Cerebellar nuclear complex (tissue), 1 donor: ENCODE measurements at places on chromosomes 16 and 17.

DNA sequence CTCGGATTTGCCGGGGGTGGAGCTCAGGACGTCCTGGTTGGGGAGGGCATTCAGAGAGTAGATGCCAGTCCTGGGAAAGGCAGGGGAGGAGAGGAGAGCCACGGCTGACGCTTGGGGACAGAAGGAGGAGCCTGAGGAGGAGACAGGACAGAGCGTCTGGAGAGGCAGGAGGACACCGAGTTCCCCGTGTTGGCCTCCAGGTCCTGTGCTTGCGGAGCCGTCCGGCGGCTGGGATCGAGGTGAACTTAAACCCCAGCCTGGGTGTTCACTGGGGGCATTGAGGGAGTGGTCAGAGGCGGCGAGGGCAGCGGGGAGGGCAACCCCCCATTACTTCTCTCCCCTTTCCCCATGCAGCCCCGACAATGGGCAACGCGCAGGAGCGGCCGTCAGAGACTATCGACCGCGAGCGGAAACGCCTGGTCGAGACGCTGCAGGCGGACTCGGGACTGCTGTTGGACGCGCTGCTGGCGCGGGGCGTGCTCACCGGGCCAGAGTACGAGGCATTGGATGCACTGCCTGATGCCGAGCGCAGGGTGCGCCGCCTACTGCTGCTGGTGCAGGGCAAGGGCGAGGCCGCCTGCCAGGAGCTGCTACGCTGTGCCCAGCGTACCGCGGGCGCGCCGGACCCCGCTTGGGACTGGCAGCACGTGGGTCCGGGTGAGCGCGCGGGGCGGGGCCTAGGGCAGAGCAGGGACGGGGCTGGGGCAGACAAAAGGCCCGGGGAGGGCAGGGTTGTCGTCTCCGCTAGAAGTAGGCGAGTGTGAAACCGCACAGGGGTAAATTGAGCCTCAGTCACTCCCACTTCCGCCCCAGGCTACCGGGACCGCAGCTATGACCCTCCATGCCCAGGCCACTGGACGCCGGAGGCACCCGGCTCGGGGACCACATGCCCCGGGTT is 3.7 kb downstream of the NOL3 start:
- peak; percentile 80 for DNase-seq

DNA sequence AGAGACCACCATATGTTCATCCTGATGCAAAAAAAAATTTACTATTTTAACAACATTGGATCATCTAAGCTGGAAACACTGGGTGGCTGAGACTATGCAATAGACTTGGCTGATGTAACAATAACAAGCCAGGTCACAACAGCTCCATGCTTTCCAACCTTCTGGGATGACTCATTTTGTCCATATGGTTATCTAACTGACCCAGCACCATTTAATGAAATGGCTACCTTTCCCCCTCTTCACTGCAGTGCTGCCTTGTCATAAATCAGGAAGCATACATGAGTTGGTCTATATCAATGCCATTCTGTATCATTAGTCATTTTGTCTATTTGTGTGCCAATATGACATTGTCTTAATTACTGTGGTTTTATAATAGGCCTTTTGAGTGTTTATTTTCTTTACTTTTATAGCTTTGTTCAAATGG is 217.6 kb upstream of the KCNJ16 start:
- no peak for DNase-seq

DNA sequence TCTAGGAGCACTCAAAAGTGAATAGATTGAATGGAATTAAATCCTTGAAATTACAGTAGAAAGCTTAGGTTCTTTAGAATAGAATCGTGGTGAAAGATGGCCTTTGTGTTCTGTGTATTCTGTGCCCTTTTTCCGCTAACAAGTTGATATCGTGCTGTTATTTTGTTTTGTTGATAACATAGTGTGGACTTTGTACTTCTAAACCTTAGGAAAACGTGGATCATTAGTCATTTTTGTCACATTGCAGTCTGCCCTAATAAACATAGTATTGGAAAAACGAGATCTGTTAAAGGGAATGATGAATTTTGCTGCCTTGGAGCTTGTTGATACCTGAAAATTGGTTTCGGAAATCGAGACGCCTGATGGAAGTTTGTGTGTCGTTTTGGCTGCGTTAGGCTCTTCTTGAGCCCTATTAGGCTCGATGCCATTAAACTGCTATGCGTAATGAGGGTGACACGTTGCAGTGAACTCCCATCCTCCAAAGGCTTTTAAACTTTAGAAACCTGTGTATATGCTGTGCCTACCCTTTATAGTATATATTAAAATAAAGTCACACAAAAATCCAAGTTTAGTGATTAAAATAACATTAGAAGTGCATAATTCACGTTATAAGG is 145.7 kb downstream of the PRKCA start:
- DNase-seq = no peak

DNA sequence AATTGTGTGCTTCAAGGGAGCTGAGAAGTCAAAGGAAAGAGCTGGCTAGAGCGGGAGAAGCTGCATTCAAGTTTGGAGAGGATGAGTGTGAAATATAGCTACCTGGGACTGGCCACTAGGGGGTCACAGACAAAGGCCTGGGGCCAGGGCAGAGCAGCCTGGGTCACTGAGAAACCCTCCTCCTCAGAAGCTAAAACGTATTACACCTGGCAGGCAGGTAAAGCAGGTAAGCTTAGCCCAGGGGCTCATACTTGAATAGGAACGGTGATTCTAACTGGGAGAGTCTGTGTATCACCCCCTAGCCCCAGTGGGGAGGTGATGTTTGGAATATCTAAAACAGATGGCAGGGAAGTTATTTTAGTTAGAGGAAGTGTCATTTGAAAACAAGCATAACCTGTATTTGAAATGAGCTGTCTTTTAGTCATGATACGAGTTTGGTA is 6.8 kb downstream of the KRT37 start:
- DNase-seq = no peak

DNA sequence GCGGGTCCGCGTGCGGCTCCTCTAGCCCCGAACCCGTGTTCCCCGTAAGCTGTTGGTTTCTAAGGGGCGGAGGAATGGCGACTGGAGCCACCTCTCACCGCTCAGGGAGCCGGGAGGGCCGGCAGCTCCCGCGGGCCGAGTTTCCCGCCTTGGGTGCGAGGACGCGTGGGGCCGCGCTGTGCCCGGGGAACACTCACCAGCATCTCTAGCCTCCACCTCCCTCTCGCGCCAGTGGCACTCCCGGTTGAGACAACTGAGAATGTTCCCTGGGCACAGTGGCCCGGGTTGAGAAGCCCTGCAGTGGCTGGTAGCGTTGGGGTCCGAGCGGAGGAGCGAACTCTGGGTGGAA is 560 bp downstream of the TELO2 start:
- no peak for DNase-seq

GRCh38 chr16:56125922-56126321 is 65.4 kb upstream of the GNAO1 start:
- no peak for DNase-seq

- DNase-seq = peak; percentile 25
These were observed 19.3 kb upstream of the NXPH3 start for GRCh38 chr17:49556223-49556943.

DNA sequence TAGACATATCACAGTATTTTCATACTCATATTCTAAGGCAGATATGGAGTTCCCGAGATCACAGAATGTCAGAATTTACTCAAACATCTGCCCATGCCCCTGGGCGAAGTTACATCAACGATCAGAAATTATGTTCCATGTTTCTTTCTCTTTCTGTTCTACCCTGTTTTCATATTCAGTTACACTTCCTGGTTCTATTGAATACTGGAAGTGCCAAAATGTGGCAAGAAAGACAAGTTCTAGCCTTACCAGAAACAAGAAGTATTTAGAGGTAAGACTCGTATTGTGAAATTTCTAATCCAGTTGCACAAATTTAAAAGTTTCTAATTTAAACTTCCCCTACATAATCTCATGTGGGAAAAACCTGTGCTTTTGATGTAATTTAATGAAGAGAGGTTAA is 36.1 kb downstream of the KCNJ2 start:
- DNase-seq = no peak

DNA sequence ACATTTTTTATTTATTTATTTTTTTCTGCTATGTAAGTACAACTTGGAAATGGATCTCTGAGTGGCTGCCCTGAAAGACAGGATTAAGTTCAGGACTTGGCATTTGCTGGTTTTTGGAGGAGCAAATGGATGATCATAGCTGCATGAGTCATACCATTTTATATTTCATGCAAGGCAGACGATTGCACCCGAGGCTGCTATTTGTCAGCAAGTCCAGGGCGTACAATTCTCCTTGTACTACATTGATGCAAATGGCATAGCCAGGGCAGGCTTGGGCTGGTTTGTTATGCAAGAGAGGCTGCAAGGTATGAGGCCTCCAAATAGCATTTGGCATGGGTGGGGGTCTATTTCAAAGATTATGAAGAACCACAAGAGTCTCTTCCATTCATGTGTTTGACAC is 81.2 kb upstream of the CACNG3 start:
- no peak for DNase-seq

- no peak for DNase-seq
These were observed 125.4 kb downstream of the MRTFB start for GRCh38 chr16:14196539-14196938.

DNA sequence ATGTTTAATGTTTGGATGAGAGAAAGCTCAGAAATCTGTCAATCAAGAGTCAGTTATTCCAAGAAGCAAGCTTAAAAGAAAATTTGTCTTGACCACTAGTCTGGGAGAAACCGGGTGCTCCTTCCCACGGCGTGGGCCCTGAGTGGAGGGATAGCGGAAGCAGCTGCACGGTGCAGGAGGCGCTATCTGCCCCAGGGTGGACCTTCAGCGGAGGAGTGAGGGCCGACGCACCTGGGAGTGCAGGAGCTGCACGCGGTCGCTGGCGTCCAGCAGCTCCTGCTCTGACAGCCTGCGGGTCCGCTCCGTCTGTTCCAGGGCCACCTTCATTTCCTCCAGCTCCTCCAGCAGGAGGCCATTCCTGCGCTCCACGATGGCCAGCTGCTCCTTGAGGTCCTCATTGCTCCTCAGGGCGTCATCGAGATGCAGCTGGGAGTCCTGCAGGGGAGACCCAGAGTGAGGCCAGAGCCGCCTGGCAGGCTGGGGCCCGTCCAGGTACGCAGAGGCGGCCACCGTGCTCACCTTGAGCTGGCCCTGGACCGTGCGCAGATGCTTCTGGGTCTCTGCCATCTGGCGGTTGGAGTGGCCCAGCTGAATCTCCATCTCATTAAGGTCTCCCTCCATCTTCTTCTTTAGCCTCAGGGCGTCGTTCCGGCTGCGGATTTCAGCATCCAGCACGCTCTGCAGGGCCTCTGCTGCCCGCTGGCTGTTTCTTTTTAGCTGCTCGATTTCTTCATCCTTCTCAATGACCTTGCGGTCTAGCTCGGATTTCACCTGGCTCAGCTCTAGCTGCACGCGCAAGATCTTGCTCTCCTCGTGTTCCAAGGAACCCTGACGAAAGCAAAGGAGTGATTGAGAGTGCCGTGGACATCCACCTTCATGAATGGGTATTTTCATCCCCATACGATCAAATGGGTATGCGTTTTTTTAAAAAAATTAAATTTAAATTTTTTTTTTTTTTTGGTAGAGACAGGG is 63.5 kb downstream of the MYH13 start:
- DNase-seq = no peak

DNA sequence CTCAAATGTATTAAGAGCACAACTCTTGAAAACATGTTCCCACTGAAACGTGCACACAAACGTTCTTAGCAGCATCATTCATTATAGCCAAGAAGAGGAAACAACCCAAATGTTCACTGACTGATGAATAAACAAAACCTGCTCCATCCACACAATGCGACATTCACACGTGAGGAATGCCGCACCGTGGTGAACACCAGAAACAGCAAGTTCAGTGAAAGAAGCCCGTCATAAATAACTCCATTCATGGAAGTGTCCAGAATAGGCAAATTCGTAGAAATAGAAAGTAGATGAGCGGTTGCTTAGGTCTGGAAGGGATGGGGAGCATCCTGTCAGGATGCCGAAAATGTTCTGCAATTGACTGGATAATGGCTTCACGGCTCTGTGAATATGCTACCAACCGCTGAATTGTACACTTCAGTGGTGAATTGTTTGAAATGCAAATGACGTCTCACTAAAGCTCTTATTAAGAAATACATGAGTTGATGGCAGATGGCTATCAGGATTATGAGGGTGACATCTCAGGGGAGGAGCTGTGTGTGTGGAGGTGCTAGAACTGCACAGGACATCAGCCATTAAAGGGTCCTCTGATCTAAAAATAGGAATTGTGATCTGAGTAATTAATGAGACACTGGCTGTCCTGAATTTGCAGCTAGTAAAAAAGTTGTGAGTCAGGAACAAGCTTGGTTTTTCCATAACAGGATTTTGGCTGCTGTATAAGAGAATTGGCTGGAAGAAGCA is 771.0 kb downstream of the KCNJ18 start:
- DNase-seq = no peak

DNA sequence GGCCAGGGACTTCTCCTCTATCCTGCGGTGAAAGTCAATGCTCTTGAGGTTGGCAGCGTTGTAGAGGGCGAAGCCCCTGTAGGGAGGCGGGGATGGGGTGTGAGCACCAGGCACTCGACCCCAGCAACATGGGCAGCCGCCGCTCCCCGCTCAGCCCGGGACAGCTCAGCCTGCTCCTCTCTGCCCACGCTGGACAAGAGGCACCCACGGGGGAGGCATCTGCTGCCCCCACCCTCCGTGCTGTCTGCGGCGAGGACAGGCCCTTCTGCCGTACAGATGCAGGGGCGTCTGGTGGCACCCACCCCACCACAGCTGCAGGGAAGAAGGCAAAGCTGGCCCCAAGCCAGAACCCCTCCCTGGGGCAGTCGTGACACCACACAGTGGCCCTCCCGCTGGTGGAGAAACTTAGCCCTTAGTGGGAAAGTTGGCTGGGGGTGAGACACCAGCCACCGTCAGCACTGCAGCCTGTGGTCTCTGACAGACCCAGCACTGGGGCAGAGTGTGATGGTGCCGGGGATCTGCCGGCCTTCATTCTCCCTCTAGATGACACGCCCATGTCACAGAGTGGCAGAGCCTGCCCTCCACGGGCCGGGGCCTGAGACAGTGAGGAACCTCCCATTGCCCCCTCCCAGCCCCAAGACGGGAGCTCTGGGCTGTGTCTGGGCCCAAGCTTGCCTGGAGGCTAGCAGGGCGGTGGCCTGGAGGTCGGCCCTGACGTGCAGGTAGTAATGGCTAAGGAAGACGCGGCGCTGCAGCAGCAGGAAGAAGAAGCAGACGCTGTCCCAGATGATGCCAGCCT is 19.5 kb downstream of the CTU2 start:
- no peak for DNase-seq

DNA sequence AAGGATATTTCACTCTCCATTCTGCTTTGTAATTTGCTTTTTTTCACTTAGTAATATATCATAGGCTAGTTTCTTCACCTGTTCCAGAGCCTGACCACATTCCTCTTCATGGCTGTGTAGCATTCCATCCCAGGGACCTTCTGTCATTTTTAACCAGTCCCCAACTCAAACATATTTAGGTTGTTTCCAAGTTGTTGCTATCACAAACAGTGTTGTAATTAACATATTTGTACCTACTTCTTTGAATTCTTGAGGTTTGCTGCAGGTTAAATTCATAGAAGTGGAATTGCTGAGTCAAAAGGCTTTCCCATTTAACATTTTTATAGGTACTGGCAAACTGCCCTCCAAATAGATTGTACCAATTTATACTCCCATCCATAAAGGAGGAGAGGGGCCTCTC is 65.1 kb upstream of the MED9 start:
- no peak for DNase-seq
